H54 (cell line): ENCODE measurements at places on chromosomes 1 and 21.

GRCh38 chr1:172456344-172456769, 12.5 kb upstream of the PIGC start:
- DNase-seq, result no peak

DNA sequence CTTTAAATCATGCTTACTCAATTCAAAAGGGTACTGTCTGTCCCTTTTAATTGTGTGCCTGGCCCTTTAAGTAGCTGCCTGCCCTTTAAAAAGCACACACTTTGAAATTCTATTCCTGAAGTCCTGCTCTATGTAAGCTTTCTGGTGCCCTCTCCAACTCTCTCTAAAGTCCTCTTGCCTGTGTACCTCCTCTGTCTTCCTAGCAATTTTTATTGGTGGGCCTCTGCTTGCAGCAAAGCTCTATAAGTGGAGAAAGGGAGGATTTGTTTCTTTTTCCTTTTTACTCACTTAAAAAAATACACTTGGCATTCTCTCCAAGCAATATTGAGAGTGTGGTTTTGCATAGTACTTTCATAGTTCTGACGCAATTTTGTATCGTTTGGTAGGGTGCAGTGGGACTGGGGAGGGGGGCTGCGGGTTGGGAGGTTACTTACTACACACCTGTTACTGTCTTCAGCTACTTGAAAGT, 135.4 kb downstream of the LMO4 start:
- DNase-seq, result no peak

DNA sequence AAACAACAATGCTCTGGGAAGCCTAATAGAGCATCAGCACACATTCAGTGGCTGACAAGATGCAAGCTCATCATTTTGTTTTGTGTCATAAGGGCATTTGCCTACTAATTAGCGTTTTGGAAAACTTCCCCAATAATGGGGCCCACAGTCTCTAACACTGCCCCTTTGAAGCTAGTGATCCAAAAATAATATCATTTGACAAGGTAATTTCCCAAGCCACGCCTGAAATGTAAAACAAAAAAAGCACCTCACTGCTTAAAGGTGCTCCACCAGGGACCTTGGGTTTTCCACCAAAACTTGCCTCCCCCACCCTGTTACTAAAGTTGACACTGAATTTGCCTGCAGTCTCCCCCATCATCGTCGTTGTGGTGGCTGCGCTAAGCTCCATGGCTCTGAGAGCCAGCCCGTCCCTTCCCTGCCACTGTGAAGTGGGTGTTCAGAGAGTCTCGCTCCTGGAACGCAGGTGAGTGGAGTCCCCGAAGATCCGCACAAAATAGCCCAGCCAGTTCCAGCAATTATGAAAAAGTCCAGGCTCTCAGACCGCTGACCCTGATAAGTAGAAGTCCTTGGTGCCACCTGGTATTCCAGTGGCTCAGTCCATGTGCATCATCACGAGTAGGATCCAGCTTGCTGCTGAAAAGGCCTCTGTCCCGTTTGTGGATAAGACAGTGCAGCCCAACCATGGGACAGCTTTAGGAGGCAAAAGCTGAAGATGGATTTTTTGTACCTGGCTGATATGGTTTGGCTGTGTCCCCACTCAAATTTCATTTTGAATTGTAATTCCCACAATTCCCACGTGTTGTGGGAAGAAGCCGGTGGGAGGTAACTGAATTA, 52.2 kb downstream of the RAB3GAP2 start:
- DNase-seq, result no peak

- DNase-seq, result no peak
These were observed 6.3 kb upstream of the FOXO6 start for GRCh38 chr1:41354956-41355355.

GRCh38 chr1:204435872-204436271, 24.3 kb upstream of the PPP1R15B start:
- no peak for DNase-seq

GRCh38 chr1:112429749-112430148, 33.7 kb downstream of the CTTNBP2NL start:
- no peak for DNase-seq

- no peak for DNase-seq
These were observed 122.8 kb upstream of the RAB4A start for GRCh38 chr1:229148041-229148671.

- DNase-seq, result no peak
These were observed 62.3 kb downstream of the NID1 start for GRCh38 chr1:236002572-236002971.

- DNase-seq, result no peak
These were observed 27.1 kb downstream of the TNNT2 start for GRCh38 chr1:201350361-201350725.

DNA sequence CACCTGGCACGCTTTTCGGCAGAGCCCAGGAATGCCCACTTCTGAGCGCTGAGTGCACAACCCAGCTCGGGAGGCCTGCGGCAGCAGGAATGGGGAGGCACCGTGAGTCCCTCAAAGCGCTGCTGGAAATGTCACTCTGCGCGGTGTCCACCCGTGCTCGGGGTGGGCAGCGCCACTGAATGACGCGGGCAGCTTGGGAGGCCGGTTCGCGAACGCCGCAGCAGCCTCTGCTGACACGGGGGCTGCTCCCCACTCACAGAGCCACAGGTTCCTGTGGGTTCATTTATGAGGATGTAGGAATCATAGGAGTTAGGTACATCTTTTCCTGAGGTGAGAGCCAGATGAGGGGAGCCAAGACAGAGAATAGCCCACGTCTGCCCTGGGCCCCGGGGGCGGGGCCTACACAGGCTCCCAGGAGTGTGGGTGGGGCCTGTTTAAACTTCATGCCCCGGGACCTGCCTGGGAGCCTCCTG, 146.7 kb upstream of the COL6A1 start:
- DNase-seq, result no peak

- no peak for DNase-seq
These were observed 96.9 kb upstream of the SGIP1 start for GRCh38 chr1:66437136-66437401.

- no peak for DNase-seq
These were observed 82.0 kb downstream of the LRRC53 start for GRCh38 chr1:74430342-74430934.

DNA sequence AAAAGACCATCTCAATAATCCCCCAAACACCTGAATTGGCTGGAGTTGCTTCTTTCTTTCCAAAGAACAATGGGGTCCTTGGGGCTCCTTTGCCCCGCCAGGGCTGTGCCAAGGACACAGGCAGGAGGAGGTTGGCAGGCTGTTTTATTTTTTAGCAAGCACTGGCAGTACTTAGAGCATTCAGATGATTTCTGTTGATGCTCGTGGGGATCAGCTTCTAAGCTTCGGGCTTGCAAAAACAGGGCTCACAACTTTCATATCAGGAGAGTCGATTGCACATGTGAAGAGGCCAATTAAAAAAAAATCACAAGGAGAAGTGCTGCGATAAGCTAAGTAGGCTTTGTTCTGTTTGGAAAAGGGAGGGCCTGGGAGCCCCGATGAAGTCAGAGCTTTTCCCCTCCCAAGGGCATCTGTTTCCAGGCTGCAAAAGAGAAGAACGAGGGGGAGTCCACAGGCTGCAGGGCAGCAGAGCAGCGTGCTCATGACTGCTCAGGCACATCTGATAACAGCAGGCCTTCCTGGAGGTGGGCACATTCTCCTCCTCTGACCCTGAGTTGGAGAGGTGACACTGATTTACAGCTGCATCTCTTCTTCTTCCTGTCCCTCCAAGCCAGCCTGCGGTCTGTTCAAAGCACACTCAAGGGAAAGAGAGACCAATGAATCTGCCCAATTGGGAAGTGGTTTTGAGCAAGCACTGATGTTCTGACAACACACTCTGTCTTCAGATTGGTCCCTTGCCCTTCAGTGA, 27.3 kb upstream of the BCAR3 start:
- no peak for DNase-seq

GRCh38 chr1:156627313-156627880, 8.2 kb downstream of the HAPLN2 start:
- no peak for DNase-seq

DNA sequence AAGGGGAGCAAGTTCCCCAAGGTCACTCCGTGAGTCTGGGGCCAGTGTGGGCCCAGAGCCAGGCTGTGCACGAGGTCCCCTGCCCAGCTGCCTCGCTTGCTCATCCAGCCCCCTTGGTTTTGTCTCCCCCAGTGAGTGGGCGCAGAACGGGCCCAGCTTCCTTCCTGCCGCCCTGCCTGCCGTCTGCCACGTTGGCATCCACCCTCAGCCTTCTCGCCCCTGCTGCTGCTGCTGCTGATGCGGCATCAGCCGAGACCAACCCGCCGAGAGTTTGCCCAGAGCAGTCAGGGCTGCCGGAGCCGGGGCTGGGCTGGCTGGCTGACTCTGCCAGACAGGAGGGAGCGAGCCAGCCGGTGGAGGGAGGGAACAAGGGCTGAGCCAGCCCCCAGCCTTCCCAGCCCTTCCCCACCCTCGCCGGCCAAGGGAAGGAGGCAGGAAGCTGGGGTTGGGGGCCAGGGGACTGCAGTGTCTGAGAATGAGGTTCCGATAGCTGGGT, 31.4 kb upstream of the WASF2 start:
- no peak for DNase-seq

DNA sequence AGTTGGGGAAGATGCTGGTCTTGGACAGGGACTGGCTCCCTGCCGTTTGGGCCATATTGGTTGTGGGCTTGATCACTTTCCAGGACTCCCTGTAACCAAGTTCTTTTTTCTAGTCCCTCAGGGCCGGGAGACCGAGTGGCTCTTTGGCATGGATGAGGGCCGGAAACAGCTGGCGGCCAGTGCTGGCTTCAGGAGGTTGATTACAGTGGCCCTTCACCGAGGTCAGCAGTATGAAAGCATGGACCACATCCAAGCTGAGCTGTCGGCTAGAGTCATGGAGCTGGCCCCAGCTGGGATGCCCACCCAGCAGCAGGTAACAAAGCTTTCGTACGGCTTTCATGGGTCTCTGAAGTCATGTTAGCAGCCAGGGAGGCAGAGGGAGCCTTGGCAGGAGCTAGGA, 4.3 kb downstream of the METTL13 start:
- DNase-seq, result no peak

DNA sequence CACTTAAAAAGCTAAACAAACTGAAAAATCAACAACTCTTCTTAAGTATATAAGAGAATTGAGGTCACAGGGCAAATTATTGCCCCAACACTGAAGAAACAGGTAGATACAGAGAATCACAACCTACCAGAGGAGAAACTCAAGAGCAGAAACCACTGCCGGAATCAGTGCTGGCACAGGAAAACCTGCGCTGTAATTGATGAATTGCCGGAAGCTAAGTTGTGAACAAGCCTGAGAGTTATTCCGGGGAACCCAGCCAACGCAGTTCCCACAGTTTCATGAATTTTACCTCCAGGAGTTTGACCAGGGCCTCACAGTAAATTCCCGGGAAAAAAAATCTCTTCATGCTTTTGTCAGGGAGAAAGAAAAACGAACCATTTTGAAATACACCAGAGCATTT, 657.1 kb upstream of the BRINP3 start:
- no peak for DNase-seq
